ENCODE measurements at places on chromosomes 1 and 21.

- no peak for DNase-seq
Measured at GRCh38 chr1:67468066-67468718, 38.0 kb upstream of the SERBP1 start.

DNA sequence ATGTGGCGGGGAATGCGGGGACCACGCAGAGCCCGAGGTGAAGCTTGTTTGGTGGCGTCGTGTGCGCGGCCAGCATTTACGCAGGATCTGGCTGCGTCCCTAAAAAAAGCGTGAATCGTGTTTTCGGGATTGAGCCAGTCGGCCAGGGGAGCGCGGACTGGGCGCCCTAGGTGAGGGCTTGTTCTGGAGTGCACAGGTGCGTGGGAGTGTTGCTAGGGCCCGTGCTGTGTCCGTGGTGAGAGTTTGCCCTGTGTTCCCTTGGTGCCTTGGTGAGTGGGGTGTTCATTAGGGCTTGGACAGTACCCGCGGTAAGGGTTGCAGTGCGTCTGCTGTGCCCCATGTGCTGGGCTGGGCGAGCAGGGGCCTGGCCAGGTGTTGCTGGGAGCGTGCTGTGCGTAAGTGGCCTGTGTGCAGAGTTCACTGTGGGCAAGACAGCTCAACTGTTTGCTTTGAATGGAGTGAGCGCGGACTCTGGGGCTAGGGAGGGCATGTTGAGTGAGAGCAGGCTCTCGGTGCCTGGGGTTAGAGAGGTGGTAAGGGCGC, 673 bp downstream of the CD46 start:
- DNase-seq = peak; percentile 22

DNA sequence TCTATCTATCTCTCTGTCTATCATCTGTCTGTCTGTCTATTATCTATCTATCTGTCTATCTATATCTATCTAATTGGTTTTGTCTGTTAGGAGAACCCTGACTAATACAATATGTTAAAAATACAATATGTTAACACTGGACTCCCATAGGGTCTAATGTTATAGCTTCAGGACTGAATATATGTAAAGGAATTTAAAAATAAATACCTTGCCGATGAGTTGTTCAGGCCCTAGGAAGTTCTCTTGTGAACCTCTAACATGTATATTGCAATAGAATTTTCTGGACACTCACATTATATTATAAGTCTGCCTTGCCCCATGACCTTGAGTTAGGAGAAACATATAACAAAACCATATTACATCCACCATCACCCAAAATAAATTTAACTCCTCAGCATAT, 900.6 kb downstream of the NCAM2 start:
- DNase-seq = no peak

GRCh38 chr1:67464746-67465145, 34.5 kb upstream of the SERBP1 start:
- DNase-seq = no peak

DNA sequence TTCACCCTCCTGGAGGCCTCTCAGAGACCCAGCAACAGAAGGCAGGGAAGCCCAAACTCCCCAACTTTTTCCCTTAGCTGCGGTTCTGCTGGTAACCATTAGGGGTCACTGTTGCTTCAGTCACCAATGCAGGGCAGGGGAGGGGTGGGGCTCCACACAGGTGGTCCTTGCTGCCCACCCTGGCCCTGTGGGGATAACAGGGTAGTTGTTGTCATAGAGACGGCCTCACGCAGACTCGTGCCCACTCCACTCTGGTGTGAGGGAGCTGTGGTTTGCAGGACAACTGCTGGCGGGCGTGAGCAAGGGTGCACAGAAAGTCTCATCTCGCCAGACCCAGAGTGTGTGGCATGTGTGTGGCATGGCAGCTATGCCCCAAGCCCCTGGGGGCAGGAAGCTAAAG, 19.9 kb downstream of the INSRR start:
- peak; percentile 54 for DNase-seq

DNA sequence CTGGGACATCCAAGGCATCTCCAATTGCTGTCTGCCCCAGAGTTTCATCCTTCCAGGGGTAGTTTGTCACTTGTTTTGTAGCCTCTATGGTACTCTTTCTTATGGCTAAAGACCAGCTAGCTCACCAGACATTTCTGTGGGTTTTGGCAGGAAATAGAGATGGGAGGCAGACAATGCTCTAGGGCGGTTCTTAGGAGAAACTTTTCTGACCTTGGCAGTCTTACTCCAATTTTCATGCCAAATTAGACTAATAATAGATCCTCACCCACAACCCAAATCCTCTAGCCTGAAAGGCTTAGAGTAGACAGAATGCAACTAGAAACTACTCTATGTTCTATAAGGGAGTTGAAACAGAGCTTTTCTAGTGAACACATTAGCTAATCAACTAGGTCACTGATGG, 69.8 kb downstream of the LRIG2 start:
- DNase-seq = no peak

DNA sequence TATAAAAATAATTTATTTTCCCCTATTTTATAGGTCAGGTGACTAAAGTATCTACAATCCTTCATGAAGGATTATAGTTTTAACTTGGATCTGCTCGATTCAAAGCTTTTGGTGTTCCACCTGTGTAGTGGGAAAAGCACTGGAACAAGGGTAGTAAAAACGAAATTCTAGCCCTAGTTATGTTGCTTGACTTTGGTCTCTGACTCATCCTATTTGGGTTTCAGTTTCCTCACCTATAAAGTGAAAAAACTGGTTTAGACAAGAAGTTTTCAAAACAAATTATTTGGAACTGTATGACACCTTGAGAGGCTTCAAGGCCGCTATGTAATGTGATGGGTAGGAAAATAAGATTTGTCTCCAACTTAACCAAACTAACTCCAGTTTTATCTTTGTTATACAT, 505.2 kb upstream of the ZRANB2 start:
- DNase-seq = no peak

Measured in activated CD8-positive, alpha-beta memory T cell treated with anti-CD3 and anti-CD28 coated beads, Interleukin-2, amount 50 U/mL, for 4 hours (primary cell).